ENCODE measurements at places on chromosomes 2 and 18. TPM values are rescaled to one million over a fixed set of nuclear protein-coding genes. Genes with fewer than 3 reads are reported as not detected.

DNA sequence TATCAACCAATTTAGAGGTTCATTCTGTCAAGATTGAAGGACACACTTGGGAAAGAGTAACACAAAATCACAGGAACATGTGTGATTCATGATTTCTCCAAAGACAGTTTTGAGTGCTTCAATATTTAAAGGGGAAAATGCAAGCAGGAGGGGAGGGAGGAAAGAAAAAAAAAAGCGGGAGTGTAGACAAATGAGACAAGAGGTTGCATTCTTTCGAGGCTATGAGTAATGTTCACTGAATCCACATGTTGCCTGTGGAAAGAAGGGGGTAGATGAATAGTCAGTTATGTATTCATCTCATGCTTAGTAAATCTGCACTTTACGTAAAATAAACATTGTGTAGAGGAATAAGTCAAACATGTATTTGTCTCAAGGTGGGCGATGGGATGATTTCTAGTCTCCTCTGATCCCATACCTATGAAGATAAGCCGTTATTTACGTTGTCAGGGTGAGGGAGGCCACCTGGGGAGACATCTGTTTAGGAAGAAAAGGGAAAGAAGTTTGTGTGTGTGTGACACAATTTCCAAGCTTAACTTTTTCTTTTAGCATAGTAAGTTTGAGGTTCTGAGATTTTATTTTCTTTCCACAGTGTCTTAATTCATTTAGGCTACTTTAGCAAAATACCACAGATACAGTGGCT is 211.0 kb upstream of the ZC3H15 start:
- DNase-seq: no peak

DNA sequence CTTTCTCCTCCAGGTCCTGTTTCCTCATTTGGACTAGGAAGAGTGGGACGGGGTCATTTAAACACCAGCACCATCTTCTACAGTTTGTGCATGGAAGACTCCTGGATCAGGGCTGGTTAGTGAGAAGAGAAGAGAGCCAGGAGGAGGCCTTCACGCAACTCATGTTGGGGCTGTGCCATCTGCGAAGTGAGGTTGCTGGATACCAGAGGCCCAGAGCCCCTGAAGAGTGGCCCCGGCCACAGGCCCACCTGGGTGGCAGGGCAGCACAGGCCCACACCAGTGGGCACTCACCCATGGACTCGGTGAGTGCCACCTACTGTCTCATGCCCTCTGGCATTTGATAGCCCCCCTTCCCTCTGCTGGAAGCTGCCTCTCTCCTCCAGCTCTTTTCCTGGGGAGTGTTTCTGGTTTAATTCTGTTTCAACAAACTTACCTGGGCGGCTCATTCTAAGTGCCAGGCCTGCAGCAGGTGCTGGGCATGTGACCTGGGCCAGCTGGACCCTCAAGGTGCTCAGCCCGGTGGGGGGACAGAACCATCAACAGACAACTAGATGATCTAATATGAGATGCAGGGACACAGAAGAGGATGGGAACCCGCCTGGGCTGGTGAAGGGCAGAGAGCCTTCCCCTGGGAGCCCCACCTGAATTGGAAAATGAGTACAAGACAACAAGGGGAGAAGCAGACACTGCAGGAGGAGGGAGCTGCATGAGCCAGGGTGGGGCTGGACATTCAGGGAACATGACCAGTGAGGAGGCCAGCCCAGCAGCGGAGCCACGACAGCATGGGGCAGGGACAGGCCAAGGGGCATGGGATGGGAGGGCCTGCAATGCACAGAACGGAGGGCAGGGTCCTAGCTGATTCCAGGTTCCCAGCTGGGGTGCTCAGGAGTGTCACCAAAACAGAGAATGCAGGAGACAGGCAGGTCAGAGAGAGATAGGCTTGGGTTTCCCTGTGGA is 70.6 kb downstream of the MARCO start:
- DNase-seq: no peak

- no peak for DNase-seq
These were observed 1281.9 kb upstream of the PIK3C3 start for GRCh38 chr18:40673150-40673549.

DNA sequence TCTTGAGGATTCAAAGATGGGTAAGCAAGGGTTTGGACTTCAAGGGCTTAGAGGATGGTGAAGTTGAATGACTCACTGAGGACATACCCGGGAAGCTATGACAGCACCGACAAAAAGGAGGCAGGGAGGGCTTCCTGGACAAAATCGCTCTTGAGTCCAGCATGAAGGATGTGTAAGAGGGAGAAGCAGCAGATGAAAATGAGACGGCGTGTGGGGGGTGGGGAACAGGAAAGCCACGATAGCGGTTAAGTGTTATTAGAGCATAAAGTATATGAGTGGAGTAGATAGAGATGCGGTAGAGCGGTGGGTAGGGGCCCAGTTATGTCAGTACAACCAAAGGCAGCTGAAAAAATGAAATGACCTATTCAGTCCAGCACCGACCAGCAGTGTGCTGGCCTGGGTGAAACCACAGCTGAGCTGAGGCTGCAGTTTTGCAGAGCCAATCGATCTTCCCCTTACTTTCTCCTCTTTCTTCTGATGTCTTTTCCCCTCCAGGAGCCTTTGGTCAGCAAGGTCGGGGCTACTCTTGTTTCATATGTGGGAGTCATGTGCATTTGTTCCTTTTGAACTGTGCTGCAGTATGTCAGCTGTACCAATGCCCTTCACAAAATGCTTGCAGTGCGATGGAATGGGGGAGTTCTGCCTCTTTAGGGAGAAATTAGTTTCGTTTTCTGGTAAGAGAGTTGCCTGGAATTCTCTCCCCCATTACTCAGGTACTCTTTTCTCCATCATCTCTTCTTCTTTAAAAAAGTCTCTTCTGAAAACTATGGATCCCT is 2.0 kb upstream of the THUMPD2 start:
- DNase-seq: no peak

FEZ2 gene
- total RNA-seq: 89.8 TPM

DNA sequence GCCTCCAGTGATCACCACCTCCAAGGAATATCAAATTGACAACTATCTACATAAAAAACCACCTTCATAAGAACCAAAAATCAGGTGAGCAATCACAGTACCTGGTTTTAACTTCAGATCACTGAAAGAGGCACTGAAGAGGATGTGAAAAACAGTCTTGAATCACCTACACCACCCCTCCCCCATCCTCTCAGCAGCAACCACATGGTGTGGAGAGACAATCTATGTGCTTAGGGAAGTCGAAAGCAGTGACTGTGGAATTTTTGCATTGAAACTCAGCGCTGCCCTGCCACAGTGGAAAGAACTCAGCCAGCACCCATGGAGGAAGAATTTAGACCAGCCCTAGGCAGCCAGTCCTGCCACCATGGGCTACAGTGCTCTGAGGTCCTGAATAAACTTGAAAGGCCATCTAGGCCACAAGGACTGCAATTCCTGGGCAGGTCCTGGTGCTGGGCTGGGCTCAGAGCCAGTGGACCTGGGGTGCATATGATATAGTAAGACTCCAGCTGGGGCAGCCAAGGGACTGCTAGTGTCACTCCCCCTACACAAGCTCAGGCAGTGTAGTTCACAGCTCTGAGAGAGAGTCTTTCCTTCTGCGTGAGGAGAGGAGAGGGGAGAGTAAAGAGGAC is 75.6 kb downstream of the ATL2 start:
- no peak for DNase-seq

DNA sequence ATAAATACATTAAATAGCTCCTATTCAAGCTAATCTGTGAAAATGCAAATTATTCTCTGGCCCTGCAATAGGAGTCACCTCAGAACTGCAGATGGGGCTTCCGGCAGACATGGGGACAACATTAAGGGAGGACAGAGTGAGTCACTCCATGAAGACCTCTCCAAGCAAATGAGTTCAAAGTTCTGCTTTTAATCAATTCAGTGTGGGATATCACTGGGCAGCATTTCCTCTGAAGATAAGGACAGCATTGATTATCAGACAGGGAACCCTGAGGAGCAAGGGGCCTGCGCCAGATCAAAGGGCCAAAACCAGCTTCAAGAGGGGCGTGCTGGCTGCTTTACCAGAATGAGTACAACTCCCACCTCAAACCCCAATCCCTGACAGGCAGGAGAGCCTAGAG is 356.9 kb upstream of the KLHL29 start:
- DNase-seq: no peak

C2orf81 gene
- total RNA-seq: 4.4 TPM

MAP3K19 gene
- total RNA-seq: 0.09 TPM

- no peak for DNase-seq
These were observed 131.5 kb downstream of the PRKCE start for GRCh38 chr2:45782986-45783385.

DNA sequence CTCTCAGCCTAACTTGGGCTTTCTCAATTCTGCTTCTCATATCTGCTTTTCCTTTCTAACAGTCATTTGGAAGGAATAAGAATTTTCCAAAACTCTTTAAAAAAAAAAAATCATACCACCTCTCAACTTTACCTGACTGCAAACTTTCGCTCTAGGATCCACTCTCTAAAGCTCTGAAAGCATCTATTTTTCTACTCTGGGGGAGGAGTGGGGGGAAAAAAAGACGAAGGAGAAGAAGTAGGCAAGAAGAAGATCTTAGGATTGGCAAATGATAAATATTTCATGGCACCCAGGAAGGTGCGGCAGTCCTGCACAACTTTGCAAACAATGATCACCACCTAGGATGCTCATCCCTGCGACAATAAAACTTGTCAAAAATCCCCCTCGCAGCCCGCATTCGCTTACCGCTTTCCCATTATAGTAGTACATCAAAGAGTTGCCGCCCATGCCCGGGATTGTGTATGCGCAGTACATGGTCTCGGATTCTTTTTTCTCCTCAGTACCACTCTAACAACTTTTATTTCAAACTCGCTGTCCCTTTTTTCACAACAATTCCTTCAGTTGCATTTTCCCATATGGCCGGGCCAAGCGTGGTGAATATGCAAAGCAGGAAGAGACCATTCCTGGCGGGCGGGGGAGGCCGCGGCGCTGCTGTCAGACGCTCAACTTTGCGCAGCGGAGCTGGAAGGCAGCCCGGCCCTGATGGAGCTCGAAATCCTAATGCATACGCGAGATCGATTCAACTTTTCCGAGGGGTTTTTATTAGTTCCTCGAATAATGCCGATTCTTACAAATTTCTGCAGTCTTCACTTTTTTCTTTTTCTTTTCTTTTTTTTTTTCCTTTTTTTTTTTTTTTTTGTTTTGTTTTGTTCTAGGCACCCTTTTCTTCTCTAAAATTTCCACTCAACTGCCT is 266.5 kb downstream of the TCF4 start:
- DNase-seq: peak; percentile 94

SLC5A7 gene
- total RNA-seq: not detected

- DNase-seq: no peak
These were observed 867 bp downstream of the RBBP8 start for GRCh38 chr18:22933966-22934423.

DNA sequence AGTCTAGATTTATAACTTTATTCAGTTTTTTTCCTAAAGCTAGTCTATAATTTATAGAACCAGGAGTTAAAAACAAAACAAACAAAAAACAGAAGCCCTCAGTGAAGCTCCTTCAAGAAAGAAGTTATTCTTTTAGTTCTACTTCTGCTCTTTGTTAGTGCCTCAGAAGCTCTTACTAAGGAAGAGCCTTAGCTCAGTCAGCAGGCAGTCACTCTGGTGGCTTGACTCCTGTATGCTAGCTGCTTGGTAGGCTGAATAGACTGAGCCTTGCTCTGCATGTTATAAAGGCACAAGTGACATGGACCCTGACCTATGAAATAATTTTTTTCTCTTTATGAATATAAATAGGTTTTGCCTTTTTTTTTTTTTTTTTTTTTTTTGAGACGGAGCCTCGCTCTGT is 24.8 kb downstream of the NCOA1 start:
- DNase-seq: no peak

DNA sequence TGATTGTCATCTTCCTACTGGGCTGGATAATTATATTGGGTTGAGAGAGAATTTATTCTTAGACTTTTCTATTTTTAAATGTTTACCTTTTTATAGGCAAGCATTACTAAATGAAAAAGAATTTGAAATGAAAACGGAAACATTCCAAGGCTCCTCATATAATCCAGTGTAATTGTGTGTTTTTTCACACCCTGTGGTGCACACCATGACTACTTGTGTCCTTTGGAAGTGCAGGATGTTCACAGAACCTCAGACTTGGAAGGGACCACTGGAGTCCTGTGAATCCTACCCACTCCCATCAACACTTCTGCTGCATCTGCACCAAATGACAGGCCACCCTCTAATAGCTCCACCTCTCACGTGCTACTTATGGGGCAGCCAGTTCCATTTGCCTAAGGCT is 48.0 kb downstream of the NAT8 start:
- DNase-seq: no peak

GRCh38 chr2:217055624-217056023 is 195.8 kb upstream of the TNP1 start:
- no peak for DNase-seq

DNA sequence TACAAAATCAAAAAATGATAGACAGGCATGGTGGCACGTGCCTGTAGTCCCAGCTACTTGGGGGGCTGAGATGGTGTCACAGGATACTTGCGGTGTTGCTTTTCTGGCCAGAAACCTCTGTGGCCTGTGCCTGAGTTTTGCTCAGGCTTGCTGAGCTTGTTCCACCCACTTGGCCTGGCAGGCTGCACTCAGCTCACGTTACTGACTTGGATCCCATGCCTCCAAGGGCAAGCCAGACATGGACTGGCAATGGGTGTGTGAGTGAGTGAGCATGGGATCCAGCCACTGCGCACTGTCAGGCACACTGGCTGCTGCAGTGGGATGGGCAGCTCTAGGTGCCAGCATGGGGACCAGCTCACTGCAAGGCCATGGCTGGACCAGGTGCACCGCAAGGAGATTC is 67.9 kb downstream of the NCAPH start:
- DNase-seq: no peak

GALR1 gene
- total RNA-seq: 0.13 TPM

DNA sequence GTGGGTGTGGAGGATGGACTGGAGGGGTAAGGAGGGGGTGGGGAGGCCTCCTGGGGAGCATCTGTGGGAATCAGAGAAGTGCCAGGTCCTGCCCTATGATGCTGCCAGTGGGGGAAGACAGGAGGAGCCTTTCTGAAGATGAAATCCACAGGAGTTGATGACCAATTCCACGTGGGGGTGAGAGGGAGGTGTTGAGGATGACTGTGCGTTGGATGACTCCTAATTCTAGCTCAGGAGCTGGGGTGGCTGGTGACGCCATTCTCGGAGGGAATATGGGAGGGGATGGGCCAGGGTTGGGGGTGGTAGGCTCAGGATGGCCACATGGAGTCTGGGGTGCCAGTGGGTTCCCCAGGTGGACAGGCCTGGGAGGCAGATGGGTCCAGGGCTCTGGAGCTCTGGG is 32.3 kb downstream of the EMX1 start:
- DNase-seq: no peak

All from sciatic nerve (tissue), 2 donors.